Activated CD4-positive, alpha-beta T cell treated with anti-CD3 and anti-CD28 coated beads, Interleukin-2, amount 50 U/mL, for 16 hours (primary cell): ENCODE measurements at places on chromosomes 2 and 18.

- DNase-seq, result no peak
These were observed 34.5 kb downstream of the FRZB start for GRCh38 chr2:182831921-182832320.

DNA sequence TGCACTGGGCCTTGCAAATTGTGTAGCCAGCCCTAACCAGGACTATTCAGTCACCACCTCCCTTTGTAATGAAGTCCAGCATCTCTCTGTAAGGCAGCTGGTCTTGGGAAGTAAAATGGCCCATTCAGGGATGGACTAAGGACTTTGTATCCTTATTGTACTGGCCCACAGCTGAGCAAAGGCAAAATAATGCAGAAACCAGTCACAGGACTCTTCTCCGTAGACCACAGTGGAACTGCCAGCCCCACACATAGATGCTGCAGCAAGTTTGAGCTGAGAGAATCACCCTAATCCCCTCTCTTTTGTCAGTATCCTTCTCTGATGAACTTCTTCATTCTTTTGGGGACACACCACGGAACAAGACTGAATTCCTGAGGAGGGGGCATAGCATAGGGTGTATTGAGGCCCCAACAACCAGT lies 73.6 kb upstream of the RTN4 start:
- DNase-seq, result no peak

DNA sequence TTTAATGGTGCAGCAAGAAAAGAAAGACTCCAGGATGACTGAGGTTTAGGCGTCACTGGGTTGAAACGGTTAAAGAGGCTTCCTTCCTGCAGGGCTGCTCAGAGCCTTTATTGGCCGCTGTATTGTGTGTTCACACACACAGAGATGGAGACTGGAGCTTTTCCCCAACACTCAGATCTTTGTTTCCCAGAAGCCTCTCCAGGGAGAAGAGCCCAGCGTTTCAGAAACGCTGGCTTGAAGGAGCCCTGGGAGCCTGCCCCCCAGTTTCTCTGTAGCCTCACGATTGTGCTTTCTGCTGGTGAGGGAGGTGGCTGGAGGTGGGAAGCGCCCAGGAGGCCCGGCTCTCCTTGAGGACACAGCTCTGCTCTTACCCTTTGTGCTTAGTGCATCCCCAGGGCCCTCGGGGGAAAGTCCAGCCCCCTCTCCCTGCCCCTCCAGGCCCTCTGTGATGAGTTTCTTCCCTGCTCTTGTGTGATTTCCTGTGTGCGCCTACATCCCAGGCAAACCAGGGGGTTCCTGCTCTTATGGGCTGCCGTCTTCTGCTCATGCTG lies 37.1 kb downstream of the RRM2 start:
- DNase-seq, result no peak

GRCh38 chr2:219614076-219614860 lies 13.2 kb upstream of the SLC4A3 start:
- no peak for DNase-seq

GRCh38 chr2:165631089-165631488 lies 161.6 kb downstream of the CSRNP3 start:
- no peak for DNase-seq

DNA sequence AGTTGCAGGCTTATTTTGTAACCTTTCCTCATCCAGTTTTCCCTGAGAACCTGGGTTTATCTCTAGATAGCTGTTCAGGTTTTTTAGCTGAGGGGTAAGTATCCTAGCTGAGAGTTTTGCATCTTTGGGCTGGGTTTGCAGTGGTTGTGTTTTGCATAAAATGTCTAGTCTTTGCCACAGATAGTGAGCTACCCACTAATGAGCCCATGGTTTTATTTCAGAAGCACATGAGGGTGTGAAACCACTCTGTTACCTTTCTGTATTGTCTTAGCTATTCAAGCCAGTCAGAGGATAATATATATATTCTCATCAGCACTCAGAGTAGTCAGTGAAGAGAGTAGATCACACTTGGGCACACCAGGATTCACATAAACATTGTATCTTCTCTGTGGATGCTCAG lies 24.6 kb upstream of the TXNDC2 start:
- DNase-seq, result no peak

GRCh38 chr2:7169593-7169992 lies 252.4 kb downstream of the RNF144A start:
- no peak for DNase-seq

- DNase-seq, result no peak
These were observed 140.5 kb upstream of the TNP1 start for GRCh38 chr2:217000406-217000805.

DNA sequence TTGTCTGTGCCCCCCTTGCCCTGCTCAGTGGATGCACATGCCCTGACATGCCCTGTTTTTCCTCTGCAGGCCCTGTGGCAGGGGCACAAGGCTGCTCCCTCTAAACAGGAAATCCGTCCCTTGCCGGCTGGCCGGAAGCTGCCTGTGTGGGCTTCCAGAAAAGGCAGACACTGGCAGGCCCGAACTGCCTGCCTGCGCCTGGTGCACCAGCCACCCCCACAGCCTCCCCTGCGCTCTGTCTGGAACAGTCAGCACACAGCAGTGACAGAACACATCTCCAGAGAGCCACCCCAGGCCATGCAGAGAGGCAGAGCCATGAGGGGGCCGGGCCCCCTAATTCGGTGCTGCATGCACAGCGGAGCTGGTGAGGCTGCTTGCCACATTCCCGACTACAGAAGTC lies 33.5 kb downstream of the LOXHD1 start:
- DNase-seq, result peak; percentile 8

- DNase-seq, result no peak
These were observed 35.0 kb downstream of the CYP27C1 start for GRCh38 chr2:127185093-127185492.

DNA sequence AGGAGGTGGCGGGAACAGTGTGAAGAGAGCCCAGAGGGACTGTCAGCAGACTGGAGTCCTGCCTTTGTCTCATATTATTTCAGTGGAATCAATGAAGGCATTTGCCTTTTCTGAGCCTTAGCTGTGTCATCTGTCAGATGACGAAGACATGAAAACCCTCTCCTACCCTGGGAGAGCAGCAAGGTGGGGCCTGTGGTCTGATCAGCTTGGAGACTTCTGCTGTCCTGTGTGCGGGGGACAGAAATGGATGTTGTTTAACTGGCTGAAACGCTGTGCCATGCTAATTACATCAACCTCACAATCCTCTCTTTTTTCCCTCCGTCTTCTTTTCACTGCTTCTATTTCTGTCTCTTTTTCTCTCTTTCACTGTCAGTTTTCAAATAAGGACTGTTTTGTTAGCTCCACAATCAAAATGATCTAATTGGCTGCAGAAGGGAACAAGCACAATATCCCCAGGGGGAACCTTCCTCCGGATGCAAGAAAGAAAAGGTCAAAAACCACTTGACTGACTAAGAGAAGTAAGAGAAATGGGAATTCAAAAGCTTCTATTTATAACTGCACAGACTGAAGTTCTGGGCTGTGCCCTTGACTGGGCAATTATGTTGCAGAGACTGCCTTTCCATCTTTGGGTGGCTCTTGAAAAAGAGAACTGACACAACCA lies 340.1 kb downstream of the CLIP4 start:
- DNase-seq, result no peak

DNA sequence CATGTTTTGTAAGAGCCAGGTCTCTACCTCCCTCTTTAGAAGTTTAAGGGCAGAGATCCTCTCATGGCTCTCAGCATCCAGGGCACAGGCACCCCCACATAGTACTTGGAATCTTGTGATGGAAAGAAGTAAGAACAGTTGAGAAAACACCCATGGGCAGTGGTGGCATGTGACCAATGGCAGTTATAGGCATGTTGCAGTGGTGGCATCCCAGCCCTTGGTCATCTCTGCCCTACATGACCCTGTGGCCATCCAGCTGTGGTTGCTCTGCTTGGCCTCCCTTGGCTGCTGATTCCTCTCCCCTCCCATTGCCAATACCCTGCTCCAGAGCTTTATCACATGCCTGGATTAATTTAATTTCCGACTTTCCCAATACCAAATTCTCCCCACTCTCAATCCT lies 13.3 kb upstream of the MSH2 start:
- DNase-seq, result no peak

DNA sequence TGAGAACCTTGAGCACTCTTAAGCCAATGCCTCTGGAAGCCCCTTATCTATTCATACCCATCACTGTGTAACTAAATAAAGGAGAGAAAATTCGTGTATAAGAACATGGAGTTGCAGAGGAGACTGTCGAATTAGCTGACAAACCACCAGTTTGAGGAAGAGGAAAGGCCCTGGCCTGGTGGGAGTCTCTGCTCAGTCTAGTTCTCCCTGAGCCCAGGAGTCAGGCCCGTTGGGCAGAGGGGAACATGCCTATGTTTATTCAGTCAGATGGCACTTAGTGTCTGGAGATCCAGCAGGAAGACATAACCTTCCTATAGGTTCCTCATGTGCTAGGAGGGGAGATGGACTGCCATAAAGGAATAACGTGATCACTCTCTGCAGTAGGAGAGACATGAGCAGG lies 60.3 kb downstream of the MGAT5 start:
- no peak for DNase-seq

- DNase-seq, result no peak
These were observed 2.5 kb downstream of the BCL11A start for GRCh38 chr2:60550984-60551239.

DNA sequence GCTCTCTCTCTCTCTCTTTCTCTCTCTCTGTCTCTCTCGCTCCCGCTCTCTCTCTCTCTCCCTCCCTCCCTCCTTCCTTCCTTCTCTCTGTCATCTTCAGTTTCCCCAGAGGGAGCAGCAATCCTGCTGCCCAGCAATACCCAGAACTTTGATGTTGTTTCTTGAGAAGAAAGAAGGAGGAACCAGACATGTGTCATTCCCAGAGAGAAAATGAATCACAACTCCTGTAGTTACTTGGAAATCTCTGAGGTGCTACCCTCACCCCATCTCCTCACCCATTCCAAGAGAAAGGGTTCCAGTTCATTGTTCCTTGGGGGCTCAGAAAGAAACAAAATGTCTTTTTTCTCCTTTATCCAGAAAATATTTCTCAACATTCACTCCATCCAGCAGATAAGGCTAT lies 449.1 kb downstream of the TNS1 start:
- no peak for DNase-seq

DNA sequence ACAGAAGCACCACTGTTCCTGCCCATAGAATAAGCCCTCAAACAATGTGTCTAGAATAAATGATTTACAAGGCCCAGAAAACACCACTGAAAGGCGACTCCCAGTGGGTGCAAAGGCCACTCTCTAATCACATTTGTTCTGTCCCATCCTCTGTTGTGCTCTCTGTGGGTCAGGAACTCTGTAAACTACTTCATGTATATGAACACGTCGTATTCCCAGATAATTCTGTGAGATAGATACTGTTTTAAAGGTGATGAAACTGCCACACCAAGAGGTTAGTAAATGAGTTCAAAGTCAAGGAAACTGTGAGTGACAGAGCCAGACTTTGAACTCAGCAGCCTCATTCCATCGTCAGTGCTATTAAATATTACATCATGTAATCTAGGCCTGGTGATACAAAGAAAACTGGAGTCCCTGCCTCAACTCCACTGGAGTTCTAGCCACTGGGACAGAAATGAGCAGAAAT lies 269.7 kb upstream of the DCC start:
- no peak for DNase-seq

DNA sequence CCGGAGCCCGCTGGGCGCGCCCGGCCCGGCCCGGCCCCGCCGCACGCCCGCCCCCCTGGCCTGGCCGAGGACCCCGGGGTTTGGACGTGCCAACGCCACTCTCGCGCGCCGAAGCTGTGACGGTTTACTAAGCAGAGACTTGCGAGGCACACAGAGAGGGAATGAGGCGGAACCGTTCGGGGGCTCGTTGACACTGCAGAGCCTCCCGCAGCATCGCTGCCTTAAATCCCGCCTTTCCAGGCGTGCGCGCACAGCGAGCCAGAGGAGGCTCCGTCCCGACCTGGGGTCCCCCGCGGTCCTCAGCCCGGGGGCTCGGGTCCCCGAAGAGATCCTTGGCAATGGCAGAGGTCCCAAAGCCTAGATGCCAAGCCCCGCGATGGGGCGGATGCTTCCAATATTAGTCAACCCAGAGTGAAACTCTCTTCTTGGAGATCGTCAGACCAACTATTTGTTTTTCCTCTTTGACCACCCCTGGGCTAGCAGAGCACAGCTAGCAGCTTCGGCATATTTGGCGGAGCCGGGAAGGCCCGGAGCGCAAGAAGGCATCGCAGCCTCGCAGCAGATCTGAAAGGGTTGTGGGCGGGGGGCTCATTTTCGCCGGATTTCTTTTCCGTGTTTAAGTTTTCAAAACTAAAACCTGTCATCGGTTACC lies at the start of gene ZNF385B:
TSS of gene ZNF385B (minus strand) at position 197 of the 652 bp plus-strand sequence.
- DNase-seq, result no peak

DNA sequence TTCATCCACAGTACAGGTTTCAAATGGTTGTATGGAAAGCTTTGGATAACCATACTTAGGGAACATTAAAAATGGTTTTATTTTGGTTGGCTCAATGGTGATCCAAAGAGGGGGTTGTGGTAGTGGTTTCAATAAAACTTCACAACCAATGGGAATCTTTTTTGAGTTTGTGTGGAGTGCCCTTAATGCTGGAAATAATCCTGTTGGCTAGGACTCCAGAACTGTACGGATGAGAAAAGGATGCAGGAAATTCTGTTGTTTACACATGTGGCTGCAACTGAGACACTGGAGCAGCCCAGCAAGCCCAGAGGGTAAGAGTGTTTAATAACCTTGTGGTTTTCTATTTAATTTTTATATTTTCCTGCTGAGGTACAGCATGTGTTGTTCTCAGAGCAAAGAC lies at the start of gene CCDC102B:
TSS of gene CCDC102B (plus strand) at position 210 of the 400 bp plus-strand sequence. CDS start 38,684 bp downstream, outside the sequence.
- no peak for DNase-seq

DNA sequence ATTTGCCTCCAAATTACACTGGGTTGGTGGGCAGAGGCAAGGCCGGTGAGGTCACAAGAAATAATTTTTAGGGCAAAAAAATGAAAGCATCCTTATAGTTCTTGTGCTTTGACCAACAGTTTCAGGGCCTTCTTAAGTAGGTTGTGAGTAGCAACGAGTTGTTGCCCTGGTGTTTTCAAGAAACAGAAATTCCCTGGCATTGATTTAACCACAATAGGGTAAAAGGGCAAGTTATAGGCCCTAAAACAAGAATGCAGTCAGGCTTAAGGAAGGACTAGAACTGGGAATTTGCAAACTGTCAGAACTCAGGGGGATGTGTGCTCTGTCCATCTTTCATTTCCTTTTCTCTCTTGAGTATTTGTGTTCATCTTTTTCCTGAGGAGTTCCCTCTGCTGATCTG lies 46.1 kb upstream of the STPG4 start:
- no peak for DNase-seq

GRCh38 chr2:1869987-1870386 lies 125.7 kb upstream of the PXDN start:
- no peak for DNase-seq

DNA sequence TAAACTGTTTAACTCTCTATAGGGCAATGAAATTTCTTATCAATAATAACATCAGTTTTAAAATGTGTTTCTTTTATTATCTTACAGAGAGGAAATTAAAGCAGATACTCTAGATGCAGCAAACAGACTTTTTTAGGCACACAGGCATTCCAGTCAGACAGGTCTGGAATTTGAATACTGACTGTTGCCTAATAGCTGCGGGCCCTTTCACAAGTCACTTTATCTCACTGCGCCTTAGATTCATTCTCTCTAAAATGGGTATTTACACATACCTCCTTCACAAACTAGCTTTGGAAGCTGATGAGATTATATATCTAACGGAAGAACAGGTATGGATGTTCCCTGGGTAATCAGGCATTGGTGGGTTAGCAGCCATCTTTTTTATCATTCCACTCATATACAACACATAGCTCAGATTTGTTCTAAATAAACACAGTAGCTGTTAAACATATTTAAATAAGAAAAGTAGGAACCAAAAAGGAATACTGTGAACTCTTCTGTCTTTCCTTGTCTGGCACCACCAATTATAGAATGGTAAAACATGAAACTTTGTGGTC lies 104.2 kb downstream of the LRP2 start:
- no peak for DNase-seq
